ENCODE measurements at places on chromosomes 3 and 15.

DNA sequence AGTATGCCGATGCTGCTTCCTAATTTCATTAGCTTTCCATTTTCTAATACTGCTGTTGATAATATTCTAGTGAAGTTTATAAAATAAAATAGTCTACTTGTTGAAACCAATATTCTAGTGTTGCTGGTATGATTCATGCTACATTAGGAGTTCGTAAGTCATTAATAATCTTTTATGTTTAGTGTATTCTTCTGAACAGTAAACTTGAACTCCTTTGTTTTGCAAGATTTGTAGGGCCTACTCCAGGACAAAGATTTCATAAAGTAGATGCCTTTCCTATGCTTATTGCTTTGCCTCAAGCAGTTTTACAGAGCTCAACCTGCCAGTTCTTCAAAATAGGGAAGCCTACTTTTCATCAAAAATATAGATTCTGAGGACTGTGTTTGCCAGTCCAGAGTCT, 111.5 kb downstream of the RSRC1 start:
- no peak for DNase-seq

GRCh38 chr3:13896473-13897154, 16.7 kb upstream of the WNT7A start:
- DNase-seq, result peak; percentile 45

- no peak for DNase-seq
Observed at GRCh38 chr3:120487191-120487650, 36.4 kb upstream of the FSTL1 start.

DNA sequence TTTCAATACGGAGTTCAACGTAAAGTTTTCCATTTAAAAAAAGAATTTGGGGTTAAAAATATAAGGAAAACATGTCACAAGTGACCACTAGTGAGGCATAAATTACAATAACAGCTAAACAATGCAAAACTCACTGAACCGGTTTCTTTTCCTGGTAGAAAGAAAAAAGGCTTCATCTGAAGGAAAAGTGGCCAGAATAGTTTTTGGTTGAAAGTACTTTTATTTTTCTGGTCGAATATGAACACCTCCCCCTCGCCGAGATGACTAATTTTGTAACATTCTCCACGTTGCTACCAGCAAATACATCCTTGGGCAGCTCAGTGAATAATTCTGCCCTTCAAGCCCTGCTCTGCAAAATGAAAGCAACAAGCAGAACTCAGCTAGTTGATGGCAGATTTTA, 3.9 kb upstream of the SRGAP3 start:
- no peak for DNase-seq

DNA sequence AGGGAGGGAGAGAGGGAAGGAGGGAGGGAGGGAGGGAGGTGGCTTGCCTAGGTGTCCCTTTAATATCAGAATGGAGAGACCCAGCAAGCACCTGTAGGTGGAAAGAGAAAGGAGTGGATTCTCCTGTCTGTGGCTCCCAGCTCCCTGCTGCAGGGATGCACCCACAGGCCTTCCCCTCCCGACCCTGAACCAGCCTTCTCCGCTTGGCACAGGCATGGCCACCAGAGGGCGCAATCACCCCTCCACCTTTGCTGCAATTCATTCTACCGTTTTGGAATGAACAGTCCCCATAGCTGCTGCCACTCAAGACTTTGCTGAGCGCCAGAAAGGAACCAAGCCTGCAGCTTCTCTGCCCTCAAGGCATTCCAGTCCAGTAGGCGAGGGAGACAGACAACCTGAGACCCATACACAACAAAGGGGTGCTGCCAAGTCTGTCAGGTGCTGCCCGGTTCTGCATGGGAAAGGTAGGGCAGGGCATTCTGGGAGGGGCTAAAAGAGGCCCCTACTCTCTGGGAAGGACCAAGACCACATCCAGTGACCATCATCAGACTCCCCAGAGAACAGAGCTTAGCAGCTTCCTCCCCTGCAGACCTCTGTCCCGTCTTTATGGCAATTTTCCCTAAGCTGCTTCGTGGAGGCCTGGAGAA, 4.9 kb downstream of the TLR9 start:
- peak; percentile 91 for DNase-seq

All from suppressor macrophage treated with lipopolysaccharide for 1 hour (primary cell).